ENCODE measurements at places on chromosomes 3 and 15.

GRCh38 chr15:46312133-46312740, 677.4 kb downstream of the SQOR start:
- DNase-seq: peak; percentile 85

DNA sequence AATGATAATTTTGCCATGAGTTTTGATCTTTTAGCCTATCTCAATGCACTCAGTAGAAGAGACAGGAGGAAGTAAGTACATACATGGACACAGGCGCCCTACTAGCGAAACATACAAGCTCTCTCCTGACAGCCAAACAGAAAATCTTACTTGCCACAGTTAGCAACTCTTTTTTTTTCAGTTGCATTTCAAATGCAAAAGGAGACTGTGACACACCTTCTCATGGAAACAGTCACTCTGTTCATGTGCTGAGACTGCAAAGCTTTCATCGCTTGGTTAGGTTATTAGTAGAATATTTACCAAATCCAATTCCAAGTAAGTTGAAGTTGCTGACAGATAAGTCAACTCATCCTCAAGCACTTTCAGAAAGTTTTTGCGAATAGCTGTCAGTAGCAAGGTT, 223.3 kb downstream of the FOXP1 start:
- DNase-seq: no peak

DNA sequence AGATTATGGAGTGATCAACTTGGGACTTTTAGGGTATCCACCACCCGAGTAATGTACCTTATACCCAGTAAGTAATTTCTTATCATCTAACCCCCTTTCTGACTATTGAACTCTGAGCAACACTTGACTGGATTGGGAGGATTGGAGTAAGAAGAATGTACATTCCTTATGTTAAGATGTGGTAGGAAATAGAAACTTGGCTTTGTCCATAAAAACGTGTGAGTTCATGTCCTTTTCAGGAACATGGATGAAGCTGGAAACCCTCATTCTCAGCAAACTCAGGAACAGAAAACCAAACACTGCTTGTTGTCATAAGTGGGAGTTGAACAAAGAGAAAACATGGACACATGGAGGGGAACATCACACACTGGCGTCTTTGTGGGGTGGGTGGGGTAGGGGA, 112.3 kb downstream of the PTPRG start:
- no peak for DNase-seq

GRCh38 chr3:107512108-107512507, 10.7 kb upstream of the BBX start:
- DNase-seq: no peak

GRCh38 chr3:72452745-72453144, 395.5 kb downstream of the SHQ1 start:
- no peak for DNase-seq

DNA sequence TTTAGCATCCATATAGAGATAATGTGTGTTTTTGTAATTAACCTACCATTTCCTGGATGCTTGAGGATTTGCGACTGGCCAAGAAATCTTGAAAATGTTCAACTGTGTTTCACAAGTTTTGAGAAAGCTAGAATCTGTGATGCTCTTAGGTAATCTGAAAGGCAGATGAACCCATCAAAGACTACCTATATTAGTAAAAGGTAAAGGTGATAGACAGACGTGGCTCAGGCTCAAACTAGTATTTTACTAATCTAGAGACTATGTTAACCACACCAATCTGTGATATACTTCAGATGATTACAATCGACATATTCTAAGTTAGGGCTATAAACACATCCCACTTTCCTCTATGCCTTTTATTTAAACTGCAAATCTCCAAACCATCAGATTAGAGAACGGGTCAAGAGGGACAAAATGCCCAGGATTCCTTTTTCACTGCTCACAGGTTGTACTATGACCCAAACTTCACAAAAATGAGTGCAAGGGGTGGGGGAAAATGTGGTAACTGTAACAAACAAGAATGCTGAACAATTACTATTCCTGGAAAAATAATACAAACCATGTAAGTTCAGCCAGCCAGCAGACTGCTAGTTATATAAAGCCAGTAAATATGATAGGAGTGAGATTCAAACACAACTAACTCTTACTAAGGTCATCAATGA, 295.1 kb downstream of the FOXP1 start:
- DNase-seq: no peak

DNA sequence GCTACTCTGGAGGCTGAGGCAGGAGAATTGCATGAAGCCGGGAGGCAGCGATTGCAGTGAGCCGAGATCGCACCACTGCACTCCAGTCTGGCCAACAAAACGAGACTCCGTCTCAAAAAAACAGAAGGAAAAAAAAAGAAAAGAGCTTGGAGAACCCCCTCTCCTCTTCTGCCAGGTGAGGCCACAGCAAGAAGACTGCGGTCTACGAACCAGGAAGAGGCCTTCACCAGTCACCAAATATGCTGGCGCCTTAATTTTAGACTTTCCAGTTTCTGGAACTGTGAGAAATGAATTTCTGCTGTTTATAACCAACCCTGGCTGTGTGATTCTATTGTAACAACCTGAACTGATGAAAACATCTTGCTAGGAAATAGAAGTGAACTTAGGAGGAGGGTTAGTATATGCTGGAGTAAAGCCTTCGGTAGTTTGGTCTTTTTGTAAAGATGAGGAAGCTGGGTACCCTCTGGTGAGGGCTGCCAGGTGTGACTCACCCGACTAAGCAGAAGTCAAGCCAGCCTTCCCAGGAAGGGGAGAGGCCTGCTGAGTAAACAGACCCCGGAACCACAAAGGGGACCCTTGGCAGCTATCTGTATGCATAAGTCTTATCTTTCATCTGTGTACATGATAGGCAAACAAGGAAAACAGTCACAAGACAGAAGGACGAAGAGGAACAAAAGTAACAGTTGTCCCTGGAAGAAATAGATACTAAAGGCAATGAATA, 78.7 kb downstream of the KLF13 start:
- DNase-seq: no peak
